ENCODE measurements at places on chromosomes 12 and 14. TPM values are rescaled to one million over a fixed set of nuclear protein-coding genes. Genes with fewer than 3 reads are reported as not detected.

Gene WNT1
- not detected for total RNA-seq

- DNase-seq = peak; percentile 47
Measured at GRCh38 chr14:74941676-74942097, 13.7 kb downstream of the PGF start.

DNA sequence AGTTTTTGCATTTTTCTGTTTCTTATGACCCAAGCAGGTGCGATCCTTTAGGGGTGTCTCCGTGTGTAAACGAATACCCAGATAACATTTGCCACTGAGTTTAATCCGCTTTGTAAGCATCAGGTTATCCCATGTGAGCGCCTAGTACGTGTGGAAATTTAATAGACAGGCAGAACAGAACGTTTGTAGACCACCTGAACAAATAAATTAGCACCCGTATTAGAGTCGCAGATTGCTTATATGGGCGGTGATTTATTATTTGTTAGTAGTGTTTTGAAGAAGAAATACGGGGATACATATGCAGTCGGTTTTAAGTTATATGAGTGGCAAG lies 325 bp downstream of the C12orf60 start:
- DNase-seq = no peak

GRCh38 chr12:96872961-96873360 lies 34.1 kb upstream of the NEDD1 start:
- no peak for DNase-seq

- DNase-seq = no peak
Measured at GRCh38 chr12:268483-268840, 5.8 kb upstream of the SLC6A13 start.
